ENCODE measurements at places on chromosomes 5 and 9.

DNA sequence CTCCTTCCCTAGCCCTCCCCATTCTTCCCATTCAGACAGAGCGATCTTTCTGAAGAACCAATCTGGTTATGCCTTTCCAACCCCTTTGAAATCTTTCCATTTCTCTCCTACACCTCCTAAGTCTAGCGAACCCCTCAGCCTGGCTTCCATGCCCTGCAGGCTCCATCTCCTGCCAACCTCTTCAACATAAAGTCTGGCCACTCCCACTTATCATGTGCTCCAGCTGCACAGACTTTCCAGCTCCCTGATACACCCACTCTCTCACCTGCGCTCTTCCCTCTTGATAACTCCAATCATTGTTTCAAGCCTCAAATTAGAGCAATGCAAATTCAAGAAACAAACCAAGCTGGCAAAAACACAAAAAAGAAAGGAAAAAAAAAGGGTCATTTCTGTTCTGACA, 3.8 kb upstream of the ORM1 start:
- no peak for DNase-seq

DNA sequence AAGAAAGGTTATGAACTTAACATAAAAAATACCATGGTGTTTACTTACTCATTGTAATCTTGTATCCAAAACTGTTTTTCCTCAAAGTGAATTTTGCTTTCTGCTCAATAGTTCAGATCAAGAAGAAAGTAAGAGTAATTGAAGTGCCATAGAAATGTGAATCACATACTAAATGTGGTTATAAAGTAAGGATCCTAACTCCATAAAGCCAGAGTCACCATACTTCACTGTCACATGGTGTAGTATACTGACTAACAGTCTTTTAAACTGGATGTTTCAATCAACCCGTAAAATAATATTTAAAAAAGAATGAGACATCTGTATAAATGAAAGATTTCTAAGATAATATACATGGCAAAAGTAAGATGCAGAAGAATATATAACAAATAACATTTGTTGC, 72.1 kb downstream of the NIPBL start:
- DNase-seq: no peak

DNA sequence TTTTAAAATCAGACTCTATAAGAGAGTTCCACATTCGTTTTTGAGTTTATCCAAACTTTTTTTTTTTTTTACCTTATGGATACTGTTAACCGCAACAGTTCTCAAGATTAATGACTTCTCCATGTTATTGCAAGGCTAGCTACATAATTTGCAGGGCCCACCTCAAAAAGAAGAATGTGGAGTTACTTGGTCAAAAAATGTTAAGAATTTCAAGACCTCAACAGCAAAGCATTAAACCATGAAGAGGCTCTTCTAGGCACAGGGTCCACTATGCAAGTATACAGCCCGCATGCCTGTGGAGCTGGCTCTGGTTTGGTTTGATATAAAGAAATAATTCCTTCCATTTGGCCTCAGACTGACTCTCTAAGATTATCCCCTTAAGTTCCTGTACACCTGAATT, 133.3 kb upstream of the TLX3 start:
- no peak for DNase-seq

GRCh38 chr5:36766981-36767380, 109.6 kb upstream of the NIPBL start:
- DNase-seq: no peak

DNA sequence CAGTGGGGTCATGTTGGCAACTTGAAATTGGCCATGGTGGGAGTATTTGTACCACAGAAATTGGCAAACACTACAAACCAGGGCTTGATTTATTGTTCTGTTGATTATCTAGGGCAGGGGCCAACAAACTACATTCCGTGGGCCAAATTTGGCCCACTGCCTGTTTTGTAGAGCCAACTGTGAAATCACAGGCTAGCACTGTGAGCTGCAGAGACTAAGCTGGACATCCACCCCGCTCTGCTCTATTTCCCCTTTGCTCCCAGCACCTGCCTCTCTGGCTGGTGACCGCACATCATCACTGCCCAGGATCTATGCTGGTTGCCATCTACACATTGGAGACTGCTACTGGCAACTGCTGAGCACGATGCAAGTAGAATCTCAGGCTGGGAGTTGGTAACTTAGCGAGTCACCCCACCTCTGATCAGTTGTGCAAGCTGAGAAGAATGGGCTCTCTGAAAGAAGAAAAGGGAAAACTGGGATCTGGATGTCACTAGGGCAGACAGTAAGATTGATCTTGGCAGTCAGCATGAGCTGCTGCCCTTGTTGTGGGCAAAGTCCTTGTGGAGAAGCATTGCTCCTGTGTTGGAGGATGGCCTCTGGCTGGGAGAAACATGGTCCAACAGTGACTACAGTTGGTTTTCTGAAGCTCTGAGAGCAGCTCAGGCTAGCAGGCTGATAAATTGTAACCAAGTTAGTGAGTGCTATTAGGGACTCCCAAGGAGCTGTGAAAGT, 144.7 kb upstream of the RAD23B start:
- DNase-seq: no peak

GRCh38 chr5:61919920-61920319, 386.1 kb upstream of the KIF2A start:
- no peak for DNase-seq

GRCh38 chr9:84139296-84140070, 158.9 kb downstream of the RMI1 start:
- DNase-seq: no peak

- no peak for DNase-seq
Measured at GRCh38 chr5:133869519-133870335, 98.7 kb downstream of the C5orf15 start.

- no peak for DNase-seq
Measured at GRCh38 chr9:36609306-36609705, 36.6 kb downstream of the MELK start.

- DNase-seq: no peak
Measured at GRCh38 chr5:108763222-108763916, 15.7 kb downstream of the FER start.

DNA sequence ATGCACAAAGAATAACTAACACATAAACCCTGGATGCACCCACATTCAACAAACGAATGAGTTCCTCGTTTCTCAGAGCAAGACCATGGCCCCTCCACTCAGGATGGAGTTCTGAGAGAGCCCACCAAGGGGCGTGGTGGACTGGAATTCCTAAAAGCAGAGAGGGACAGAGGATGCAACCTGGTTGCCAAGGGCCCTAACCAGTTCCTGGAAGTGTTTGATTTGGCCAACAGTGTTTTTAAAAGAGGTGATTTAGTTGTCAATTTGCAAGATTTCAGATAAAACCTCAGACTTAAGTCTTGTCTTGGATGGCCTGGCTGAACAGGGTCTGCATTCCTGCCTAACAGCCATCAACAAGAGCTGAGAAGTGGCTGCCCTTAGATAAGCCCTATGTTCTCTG, 34.4 kb downstream of the GLRA1 start:
- DNase-seq: no peak

DNA sequence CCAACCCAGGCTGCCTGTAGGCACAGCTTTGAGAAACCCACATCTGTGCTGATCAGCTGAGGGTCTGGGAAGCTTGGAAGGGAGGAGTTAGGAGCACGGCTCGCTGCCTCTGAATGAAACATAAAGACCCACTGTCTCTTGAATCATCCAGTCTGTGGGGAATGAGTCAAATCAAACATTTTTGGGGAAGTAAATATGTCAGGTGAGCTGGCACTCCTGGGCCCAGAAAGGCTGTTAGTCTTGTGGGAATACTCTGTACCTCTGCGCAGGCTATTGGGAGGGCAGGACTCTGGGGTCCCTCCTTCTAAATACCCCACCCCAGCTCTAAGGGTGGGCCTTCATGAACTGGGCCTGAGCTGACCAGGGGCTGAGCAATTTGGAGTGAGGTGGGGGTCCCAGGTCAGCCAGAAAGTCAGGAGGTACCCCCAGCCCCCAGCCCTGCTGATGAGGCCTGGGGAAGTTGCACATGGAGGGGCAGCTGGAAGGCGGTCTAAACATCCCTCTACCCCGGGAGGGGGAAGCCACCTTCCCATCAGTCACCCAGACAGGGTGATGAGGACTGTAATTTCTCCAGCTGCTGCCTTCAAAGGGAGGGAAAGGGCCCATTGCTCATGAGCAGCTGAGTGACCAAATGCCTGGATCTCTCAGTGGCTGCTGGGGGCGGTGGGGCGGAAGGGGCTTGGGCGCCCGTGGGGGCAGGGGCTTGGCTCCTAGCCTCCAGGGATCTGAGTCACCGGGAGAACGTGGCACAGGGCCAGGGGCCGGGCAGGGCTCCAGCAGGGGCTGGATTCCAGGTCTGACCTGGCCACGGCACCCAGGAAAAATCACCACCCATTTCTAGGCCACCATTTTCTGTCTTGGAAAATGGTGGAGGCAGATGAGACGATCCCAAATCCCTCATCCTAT, 10.8 kb downstream of the FIBCD1 start:
- no peak for DNase-seq

GRCh38 chr5:179679014-179679674, 1.7 kb downstream of the CBY3 start:
- peak; percentile 46 for DNase-seq

GRCh38 chr5:132668706-132669454, 4.9 kb upstream of the IL4 start:
- DNase-seq: no peak

DNA sequence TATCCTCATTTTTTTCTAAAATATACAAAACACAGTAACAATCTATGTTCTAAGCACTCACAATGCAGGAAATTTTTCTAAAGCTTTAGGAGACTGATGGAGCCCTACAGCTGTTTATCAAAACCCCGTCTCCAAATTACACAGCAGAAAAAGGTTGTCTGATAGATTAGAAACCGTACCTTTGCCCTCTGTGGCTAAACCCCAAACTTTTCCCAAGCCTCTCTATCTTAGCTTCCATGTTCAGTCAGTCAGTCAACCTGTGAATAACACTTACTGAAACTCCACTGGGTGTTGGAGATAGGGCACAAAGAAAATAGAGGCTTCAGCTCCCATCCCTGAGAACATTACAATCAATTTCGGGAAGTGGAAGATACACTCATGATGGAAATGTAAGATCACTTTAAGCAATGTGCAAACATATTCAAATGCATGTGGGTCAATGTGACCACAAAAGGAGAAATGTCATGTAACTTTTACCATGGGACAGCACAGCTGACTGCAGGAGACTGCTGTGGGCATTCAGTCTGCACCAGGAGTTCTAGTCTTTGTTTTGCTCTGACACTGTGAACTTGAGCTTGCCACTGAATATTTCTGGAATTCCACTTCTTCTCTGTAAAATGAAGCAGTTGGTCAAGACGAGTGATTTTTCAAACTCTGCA, 279.5 kb upstream of the PIK3R1 start:
- no peak for DNase-seq

DNA sequence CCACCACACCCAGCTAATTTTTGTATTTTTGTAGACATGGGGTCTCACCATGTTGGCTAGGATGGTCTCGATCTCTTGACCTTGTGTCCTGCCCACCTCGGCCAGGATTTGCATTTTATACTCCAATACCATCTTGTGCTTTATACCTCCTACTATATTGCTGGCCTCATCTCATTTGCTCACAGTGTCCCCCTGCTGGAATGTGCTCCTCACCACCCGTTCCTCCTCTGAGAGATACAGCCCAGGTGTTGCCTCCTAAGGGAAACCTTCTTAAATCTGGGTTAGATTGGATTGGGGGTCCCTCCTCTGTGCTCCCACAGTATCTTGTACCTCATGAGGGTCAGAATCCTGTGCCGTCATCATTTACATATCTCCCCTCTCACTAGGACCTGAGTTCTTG, 131.7 kb downstream of the PAPPA start:
- DNase-seq: no peak

DNA sequence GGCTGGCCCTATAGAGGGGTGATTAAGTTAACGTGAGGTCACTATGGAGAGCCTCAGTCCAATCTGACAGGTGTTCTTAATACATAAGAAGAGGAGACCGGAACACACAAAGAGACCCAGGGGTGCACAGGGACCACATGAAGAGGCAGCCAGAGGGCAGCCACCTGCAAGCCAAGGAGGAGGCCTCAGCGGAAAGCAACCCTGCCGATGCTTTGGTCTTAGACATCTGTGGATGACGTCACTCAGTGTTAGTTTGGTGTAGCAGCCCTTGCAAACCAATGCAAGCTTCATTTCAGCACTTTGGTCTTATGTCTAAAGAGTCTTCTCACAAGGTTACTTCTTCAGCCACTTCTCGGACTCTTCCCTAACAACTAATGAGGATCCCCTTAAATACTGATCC, 47.6 kb upstream of the GRHPR start:
- DNase-seq: no peak

DNA sequence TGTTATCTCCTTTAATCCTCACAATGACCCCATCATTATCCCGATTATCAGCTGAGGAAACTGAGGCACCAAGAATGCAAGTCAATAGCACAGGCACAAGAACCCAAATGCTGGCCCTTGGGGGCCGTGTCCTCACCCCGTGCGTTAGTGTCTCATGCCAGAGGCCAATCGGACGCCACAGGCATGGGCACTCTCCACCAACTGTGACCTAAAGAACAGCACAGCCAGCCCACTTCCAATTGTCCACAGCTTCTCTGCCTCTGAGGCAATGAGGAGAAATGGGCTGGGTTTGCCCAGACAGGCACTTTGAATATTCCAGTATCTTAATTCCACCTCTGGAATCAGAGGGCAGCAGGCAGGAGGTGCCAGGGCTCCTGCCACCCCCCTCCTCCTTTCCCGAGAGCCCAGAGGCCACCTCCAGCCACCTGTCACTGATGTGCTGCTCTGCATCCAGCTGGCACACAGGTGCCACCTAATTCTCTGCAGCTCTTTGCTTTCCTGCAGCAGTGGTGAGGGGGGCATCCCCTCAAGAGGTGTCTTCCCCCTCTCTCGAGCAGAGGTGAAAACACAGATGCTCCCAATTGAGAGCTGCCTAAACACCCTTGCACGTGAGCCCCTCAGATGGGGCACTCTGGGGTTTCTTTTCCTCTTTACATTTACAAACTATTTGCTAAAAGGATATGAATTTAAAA, 107.5 kb downstream of the ROR2 start:
- DNase-seq: no peak

GRCh38 chr5:139271201-139272027, 22.1 kb upstream of the MATR3 start:
- no peak for DNase-seq

DNA sequence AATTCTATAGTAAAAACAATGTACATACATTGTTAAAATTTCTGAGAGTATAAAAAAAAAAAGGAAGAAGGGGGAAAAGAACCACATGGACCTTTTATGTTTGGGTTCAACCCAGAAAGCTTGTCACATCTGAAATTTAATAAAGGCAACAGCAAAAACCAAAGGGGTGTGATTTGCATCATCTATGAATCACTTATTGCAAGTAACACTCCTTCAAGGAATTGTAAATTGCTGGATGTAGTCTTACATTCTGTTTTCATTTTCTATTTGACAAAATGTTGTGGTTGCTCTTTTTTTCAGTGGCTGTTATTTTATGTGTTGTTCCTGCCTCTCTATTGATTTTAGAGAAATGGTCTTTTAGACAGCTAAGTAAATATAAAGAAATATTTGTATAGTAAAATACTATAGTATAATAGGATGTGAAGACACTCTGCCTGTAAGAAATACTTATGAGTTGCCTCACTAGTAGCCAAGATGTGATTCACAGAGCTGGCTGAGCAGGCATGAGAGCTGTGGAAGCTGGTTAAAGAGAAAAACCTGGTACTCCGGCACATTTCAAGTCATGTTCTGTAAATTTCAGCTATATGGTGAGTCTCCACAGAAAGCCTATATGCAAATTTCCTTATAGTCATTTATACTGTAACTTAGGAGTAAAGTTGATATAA, 131.1 kb upstream of the CNTLN start:
- no peak for DNase-seq

GRCh38 chr5:53123702-53124101, 14.1 kb upstream of the MOCS2 start:
- no peak for DNase-seq

- no peak for DNase-seq
Measured at GRCh38 chr5:38433160-38433861, 123.1 kb downstream of the LIFR start.

All from stimulated activated CD8-positive, alpha-beta memory T cell treated with anti-CD3 and anti-CD28 coated beads, Interleukin-4, amount 100 ng/mL, for 4 hours (primary cell).